ENCODE measurements at places on chromosomes 11 and 22.

DNA sequence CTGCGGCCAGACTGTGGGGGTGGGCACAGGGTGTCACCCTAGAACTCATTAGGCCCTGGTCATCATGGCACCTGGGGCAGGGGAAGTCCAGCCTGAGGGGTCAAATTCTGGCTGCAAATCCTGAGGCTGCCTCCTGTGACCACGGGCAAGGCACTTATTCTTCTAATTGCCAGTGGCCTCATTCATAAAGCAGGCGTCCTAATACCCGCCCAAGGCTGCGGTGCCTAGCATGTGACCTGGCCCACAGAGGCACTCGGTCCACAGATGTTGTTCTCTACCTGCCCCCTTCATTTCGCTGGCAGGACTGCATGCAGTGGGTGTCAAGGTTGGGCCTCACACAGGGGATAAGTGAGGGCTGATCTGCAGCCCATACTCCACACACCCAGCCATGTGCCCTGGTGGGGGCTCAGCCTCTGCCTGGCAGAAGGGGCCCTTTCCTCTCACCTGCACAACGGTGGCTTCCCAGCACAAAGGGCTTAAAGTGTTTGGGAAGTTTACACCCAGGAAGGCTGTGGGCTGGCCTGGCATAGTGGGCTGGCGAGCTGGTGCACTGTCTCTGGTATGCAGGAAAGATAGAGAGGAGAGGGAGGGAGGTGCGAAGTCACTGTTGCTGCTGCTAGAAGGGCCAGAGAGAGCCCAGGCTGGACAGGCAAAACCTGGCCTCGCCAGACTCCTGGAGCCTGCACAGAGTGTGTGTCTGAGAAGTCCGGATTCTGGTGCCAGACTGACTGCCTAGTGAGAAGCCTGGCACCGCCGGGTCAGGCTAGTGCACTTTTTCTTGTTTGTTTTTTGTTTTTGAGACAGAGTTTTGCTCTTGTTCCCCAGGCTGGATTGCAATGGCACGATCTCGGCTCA, 3.2 kb downstream of the MPST start:
- DNase-seq = no peak

GRCh38 chr22:26979294-26979693, 321.9 kb downstream of the MIAT start:
- DNase-seq = no peak

DNA sequence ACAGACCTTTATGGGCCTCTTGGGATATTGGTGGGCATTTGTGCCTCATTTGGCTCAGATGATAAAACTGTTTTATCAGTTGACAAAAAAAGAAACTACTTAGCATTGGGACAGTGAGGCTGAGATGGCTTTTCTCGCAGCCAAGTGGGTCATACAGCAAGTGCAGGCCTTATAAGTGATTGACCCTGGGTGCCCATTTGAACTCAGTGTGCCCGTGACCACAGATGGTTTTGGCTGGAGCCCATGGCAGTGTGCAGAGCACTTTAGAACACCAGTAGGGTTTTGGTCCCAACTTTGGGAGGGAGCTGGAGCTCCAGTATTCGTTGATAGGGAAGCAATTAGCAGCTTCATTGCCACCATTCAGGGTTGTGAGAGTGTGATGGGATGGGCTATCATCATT, 404.5 kb upstream of the LARGE1 start:
- DNase-seq = no peak

DNA sequence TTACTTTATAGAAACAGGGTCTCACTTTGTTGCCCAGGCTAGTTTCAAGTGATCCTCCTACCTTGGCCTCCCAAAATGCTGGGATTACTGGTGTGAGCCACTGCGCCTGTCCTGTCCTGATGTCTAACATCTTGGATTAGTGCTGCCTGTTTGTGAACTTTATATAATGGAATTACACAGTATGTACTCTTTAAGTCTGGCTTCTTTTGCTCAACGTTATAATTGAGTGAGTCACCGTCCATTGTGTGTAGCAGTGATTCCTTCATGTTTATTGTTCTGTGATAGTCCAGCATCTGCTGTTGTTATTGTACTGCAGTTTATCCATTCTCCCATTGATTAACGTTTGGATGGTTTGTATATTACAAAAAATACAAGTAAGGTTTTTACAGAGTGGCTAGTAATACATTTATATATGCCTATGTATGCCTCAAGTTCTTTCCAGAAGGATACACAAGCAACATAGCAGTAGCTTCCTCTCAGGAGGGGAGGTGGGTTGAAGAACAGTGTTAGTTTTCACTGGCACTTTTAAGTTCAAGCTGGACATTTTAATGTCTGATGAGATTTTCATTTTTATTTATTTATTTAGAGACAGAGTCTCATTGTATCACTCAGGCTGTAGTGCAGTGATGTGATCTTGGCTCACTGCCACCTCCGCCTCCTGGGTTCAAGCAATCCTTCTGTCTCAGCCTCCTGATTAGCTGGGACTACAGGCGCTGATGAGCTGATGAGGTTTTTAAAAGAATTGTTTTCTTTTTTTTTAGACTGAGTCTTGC, 25.2 kb upstream of the MICALL1 start:
- no peak for DNase-seq

GRCh38 chr11:117502015-117502778, 174.5 kb downstream of the CEP164 start:
- no peak for DNase-seq
